ENCODE measurements at places on chromosomes 4 and X.

DNA sequence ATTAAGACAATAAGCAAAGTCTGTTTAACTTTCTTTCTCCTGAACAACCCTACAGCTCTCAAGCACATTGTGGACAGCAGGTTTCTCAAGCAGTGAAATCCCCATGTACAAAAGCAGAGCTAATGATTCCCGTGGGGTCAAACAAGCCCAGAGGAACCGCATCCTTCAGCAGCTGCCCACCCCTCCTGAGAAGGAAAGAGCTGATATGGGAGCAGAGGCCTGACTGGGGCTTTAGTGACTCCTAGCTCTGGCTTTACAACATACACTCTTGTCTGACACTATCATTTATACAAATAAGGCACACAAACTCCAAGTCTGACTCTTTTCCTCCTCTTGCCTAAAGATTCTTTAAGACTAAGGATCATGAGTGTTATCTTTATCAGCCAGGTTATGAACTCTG, 32.8 kb downstream of the HDAC8 start:
- no peak for DNase-seq

DNA sequence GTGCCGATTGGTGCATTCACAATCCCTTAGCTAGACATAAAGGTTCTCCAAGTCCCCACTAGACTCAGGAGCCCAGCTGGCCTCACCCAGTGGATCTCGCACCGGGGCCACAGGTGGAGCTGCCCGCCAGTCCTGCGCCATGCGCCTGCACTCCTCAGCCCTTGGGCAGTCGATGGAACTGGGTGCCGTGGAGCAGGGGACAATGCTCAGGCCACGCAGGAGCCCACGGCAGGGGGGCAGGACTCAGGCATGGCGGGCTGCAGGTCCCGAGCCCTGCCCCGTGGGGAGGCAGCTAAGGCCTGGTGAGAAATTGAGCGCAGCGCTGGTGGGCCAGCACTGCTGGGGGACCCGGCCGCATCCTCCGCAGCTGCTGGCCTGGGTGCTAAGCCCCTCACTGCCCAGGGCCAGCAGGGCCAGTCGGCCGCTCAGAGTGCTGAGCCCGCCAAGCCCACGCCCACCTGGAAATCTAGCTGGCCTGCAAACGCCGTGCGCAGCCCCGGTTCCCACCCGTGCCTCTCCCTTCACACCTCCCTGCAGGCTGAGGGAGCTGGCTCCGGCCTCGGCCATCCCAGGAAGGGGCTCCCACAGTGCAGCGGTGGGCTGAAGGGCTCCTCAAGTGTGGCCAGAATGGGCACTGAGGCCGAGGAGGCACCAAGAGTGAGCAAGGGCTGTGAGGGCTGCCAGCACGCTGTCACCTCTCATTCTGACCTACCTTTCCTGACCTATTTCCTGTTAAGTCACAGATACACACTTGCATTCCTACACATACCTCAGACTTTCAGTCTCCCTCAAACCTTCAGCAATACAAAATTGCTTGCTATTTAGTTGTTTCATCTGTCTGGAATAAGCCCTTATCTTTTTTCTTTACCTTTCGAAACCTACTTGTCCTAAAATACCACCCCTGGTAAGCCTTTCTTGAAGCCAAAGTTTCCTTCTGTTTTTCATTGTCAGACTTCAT, 20.7 kb downstream of the UBE2K start:
- no peak for DNase-seq

- no peak for DNase-seq
These were observed 180.4 kb upstream of the FAT1 start for GRCh38 chr4:186904101-186904500.

DNA sequence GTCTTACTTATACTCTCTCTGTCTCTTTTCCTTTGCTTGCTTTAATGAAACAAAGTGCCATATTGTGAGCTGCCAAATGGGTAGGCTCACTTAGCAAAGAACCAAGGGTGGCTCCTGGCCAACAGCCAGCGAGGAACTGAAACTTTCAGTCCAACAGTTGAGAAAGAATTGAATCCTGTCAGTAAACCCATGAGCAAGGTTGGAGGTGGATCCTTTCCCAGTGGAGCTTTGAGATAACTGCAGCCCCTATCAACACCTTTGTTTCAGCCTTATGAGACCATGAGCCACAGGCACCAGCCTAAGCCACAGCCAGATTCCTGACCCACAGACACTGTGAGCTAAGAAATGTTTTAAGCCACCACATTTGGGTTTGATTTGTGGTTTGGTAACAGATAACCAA, 362.2 kb downstream of the PDGFC start:
- no peak for DNase-seq

DNA sequence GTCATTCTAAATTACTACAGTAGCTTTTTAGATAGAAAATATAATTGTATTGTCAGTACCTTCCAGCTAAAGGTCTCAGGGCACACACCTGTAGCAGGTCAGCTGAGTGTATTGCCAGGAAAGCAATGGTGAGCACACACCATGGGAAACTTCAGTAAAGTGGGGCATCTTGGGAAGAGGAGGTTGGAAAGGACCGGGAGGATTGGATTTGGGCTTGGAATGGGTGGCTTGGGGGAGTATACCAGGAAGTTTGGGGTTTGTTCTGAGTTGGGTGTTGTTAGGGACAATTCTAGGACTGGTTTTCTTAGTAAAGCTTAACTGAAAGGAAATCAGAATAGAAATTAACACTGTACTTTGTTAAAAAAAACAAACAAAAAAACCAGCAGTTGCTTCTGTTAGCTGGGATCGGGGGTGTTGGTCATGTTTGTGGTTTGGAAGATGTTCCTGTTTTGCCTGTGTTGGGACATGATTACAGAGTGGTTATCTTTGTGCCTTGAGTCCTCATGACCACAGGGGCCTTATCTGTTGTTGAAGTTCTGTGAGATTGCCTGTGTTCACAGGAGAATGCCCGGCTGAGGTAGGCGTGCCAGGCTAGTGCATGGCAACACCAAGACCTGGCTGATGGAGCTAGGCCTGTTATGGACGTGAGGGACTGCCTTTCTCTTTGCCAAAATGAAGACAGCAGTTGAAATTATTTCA, 35.1 kb downstream of the PRIMPOL start:
- no peak for DNase-seq

DNA sequence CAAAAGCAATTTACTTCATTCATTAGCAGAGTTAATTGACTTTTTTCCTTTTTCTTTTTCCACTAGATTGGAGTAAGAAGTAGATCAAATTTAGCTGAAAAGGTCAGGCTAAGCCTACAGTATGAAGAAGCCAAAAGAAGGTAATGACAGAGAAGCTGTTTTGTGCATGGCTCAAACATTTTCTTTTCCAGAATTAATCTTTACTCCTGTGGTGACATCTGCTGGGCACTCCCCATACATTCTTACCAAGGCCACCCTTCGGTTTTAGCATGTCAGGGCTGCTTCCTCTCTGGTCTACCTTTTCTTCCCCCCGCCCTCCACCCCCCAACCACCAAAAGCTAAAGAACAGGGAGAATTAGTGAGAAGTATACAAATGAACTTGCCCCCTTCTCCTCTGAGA, 70.2 kb downstream of the CLDN22 start:
- DNase-seq = no peak

GRCh38 chrX:41526271-41526670, 79.1 kb downstream of the NYX start:
- no peak for DNase-seq

- DNase-seq = no peak
These were observed 3.3 kb upstream of the LRAT start for GRCh38 chr4:154740462-154740861.

DNA sequence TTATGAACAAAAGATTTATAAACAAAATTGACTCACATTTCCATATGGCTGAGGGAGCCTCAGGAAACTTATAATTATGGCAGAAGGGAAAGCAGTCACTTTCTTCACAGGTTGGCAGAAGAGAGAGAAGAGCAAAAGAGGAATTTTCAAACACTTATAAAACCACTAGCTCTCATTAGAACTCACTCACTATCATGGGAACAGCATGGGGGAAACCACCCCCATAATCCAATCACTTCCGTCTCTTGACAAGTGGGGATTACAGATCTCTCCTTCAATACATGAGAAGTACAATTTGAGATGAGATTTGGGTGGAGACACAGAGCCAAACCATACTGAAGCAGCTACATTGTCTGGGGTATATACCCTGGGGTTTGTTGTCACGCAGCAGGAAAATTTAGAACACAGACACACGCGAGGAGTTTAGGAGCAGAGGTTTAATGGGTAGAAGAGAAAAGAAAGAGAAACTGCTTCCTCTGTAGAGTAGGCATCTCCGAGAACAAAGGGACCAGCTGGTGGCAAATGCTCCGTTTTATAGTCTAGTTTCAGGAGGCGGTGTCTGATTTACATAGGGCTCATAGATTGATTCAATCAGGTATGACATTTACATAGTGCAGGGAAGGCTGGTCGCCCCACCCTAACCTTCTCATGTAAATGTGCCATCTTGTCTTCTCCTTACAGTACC, 2277.7 kb upstream of the AGA start:
- no peak for DNase-seq

DNA sequence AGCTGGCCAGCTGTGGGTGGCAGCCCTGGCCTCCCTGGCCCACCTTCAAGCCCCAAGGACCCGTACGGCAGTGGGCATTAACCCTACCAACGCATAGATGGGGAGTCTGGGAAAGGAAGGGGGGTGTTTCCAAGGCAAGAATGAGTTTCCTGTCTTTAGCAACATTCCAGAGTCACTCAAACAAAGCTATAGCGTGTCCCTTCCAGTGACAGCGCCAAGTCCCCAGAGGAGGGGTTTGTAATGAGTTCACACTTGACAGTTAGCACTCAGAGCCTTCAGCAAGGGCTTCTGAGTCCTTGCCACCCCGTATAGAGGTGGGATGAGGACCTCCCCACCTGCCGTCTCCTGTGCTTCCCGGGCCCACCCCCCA, 1.8 kb downstream of the BGN start:
- no peak for DNase-seq

DNA sequence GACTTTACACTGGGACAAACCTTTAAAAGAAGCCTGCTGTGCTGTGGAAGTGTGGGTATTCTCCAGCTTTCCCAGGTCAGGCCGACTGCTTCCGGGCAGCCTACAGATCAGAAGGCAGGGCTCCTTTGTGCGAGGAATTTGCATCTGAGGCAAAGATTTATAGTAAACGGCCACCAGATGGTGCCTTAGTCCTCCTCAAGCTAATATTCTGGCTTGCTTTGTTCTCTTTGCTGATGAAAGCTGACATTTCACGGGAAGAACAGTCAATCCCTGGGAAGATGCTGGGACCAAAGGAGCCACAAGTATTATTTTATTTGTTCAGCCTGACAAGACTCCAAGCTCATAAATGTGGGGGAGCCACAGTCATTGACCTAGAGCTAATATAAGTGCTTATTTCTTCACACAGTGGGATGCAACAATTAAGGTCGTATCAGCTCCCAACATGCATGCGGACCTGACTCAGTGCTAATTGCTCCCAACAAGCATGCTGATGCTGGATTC, 120.7 kb upstream of the TRIM2 start:
- DNase-seq = peak; percentile 87

DNA sequence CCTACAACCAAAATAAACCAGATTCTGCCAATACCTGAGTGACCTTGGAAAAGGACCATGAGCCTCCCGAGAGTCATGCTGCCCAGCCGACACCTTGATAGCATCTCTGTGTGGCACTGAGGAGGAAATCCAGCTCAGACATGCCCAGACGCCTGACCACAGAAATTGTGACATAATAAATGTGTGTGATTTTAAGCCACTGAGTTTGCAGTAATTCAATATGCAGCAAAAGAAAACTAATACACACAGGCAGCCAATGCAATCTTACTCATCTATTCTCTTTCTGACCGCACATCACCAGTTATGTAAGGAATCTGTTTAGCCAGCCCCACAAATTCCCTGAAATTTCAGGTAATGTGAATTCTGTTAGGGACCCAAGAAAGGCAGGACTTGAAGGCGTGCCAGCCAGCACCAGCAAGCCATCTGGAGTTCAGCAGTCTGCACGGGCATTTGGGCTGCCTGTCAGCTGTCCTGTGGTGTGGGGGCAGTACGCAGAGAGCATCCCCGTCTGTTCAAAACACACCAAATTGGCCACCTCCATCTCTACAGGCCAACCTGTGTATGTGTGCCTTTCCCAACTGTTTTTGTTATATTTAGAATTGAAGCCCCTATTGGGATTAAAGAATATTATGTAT, 176.4 kb downstream of the NLGN4X start:
- DNase-seq = no peak

DNA sequence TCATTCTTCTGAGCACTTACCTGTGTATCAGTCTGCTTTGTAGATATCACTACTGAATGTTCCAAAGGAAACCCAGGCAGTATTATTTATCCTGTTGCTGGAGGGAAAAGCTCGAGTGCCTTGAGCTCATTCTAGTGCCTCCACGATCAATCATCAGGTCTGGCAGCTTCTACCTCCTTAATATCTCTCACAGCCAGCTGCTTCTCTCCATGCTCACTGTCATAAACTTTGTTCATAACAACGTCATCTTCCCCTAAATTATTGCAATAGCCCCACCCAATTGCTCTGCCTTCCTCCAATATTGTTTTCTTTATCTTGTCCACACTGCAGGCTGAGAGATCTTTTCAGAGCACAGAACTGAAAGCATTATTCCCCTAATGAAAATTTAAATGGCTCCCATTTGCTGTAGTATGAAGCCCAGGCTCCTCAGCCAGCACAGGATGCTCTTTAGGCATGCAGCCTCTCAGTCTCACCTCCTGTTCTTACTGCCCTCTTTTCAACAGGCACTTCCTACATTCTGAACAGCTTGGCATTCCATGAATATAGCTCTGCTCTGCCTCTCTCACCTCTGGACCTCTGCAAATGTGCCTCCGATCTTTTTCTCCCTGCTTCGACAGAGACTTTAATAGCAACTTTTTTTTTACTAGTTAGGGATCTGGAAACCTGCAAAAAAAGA, 504.2 kb upstream of the IGFBP7 start:
- DNase-seq = no peak

- no peak for DNase-seq
These were observed 12.9 kb upstream of the SMPX start for GRCh38 chrX:21770631-21771321.

GRCh38 chr4:85482010-85482738, 7.2 kb downstream of the ARHGAP24 start:
- no peak for DNase-seq

- DNase-seq = no peak
These were observed 4.8 kb downstream of the C4orf54 start for GRCh38 chr4:99652596-99653436.

DNA sequence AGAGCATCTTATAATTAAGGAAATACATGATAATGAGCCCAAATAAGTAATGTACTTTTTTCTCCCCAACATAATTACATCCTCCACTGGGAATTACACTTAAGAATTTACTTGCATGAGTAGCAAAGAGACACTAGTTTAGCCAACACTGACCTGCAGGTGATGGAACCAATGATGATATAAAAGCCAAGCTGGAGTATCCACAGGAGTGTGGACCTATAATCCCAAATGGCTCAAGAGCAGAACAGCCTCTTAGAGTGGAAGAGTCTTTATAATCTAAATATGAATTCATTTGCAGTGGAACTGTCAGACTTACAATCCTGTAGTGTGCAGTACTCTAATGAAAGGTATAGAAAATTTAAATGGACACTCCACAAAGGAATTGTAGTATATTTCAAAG, 22.2 kb downstream of the WDR19 start:
- DNase-seq = no peak

- no peak for DNase-seq
These were observed 75.6 kb upstream of the ZFP42 start for GRCh38 chr4:187919966-187920365.

- DNase-seq = no peak
These were observed 148.4 kb upstream of the SFRP2 start for GRCh38 chr4:153937289-153937688.

Data from NT2/D1 (cell line).